Activated CD8-positive, alpha-beta memory T cell treated with anti-CD3 and anti-CD28 coated beads, Interleukin-2, amount 50 U/mL, for 4 hours (primary cell): ENCODE measurements at places on chromosomes 12 and 14.

GRCh38 chr12:1481326-1481725 is 113.1 kb downstream of the FBXL14 start:
- DNase-seq = no peak

- no peak for DNase-seq
These were observed 104.3 kb downstream of the FLRT2 start for GRCh38 chr14:85634205-85634604.

GRCh38 chr12:81541121-81541520 is 218.0 kb downstream of the PPFIA2 start:
- DNase-seq = no peak

- no peak for DNase-seq
These were observed 221.5 kb upstream of the HMGA2 start for GRCh38 chr12:65602610-65603295.

DNA sequence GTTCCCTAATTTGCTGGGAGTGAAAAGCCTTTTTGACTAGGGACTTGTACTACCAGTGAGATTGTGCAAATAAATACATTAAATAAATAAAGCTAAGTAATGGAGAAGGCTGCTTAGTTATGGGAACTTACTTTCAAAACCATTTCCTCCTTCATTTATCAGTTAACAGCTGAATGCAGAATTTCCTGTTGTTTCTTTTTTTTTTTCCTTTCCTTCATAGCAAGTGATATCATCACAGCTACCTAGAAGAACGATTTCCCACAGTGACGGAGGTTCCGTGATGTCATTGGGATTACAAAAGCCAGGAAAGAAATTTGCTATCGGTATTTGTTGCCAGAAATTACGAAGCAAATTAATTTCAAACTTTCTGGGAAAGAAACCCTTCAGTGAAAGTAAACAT is 42.1 kb upstream of the SOCS2 start:
- no peak for DNase-seq

DNA sequence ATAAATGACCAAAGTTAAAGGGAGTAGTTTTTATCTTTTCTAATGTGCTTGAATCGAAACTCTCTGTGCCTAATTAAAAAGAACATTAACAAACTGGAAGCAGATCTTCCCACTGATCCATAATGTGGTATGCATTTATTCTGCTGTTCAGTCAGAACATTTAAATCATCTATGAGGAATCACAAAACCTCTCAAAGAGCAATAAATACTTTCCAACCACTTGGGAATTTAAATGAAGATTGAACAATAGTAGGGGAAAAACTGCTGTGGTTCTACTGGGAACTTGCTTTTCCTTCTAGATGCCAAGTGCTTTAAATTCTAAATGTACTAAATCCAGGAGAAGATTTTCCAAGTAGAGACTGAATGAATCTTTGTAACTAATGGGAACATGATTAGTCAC is 12.3 kb upstream of the CHPT1 start:
- DNase-seq = no peak
